ENCODE measurements at places on chromosomes 1 and 21.

DNA sequence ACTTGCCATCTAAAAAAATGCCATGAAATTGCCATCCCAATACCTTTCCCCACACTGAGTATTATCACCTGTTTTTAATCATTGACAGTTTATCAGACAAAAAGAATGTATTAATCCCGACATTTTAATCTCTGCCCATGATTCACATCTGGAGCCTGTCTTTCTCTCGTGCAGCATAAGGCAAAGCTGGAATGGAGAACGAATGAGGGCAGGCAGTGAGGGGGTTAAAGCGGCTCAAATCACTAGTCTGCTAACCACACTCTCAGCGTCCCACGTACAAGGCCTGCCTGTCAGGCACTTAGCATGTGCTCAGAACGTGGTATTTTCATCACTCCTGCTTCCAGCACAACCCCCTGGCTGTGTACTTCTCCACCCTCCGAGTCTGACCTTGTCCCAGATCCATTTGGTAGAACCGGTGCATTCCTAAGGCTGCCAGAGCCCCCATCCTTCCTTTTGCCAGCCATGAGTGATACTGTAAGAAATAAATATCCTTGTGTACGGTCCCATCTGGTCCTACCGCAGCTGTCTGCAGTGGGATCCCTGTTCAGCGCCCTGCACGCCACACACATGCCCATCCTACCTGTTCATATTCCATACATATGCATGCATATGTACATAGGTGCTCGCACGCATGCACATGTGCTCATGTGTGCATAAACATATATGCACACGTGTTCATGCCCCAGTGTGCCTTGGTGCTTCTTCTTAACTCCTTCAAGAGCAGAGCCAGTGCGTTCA is 34.6 kb upstream of the FHAD1 start:
- DNase-seq = no peak

DNA sequence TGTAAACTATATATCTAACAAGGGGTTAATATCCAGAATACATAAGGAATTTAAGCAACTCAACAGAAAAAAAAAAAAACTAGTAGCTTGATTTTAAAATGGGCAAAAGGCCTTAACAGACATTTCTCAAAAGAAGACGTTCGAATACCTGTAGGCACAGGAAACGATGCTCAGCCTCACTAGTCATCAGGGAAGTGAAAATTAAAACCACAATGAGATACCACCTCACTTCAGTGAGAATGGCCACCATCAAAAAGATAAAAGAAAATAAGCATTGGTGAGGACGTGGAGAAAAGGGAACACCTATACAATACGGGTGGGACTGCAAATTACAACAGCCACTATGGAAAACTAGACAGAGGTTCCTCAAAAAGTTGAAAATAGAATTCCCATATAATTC is 37.3 kb downstream of the NPHP4 start:
- no peak for DNase-seq

GRCh38 chr1:21659099-21659923 is 9.8 kb downstream of the RAP1GAP start:
- peak; percentile 54 for DNase-seq

DNA sequence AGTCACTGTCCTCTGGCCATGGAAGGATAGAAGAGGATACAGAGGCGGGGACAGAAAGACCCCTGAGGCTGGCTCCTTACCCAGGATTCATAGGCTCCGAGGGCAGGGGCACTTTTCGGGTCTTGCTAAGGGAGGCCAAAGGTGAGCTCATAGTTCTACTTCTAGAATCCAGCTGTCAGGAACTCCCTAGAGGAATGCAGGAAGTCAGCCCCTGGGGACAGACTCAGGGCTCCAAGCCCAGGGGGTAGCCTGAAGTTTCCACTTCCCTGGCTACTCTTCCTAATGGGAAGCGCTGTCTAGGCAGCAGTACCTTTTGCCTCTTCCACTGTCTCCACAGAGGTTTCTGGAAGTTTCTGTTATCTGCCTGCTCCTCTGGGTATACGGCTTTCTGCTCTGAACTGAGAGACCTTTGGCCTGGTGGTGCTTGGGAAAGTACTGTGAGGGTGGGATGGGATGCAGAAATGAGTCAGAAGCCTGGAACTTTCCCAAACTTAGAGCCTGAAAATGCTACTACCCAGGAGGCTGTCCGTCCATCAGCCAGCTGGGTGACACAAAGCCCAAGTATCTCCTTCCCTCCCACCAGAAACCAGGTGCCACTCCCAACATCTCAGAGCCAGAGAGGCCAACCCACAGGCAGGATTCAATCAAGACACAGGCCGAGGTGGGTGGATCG is 3.6 kb downstream of the UBXN11 start:
- no peak for DNase-seq

DNA sequence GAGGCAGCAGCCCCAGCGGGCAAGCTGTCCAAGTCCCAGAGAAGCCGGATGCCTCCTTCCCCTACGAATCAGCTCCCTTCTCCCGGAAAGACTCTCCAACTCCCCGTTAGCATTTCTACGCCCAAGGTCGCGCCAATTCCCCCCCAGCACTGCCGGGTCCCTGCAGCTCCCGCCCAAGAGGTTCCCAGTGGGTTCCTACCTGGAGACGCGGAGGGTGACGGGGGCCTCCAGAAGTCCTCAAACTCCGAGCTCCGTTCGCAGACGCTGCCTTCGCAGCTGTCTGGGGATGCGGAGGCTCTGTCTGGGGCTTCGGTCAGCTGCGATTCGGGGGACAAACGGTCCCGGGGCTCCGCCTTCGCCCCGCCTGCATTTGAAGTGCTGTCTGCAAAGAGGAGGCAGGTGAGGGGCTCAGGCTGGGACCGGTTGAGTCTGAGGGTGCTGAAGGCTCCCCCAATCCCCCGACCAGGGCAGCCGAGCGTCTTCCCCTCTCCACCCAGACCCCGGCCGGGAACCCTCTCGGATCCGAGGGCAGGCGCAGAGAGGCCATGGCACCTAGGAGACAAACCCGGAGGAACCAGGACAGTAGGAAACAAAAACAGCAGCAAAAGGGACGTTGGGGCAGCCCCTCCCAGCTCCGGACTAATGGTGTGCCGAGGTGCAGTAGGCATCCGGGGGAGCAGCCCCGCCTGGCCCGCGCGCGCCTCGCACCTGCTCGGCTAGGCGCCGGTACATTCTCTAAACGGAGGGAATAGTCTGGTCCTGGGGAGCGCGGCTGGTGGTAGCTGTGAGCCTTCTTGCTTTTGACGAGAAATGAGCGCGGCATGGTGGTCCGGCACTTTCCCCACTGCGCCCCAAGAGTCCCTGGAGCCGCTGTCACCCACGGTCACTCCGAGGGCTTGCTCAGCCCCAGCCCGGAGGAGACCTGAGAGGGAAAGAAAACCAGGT is 3.8 kb downstream of the GFI1 start:
- DNase-seq = no peak

- DNase-seq = no peak
These were observed 2.0 kb downstream of the AGRN start for GRCh38 chr1:1021920-1022259.
